ENCODE measurements at places on chromosomes 12 and 14. TPM values are rescaled to one million over a fixed set of nuclear protein-coding genes. Genes with fewer than 3 reads are reported as not detected.

GRCh38 chr14:23115039-23115731 lies 3.9 kb downstream of the CEBPE start:
- no peaks in the 10 kb centered on the region for H3K4me1 ChIP-seq
- H3K27ac ChIP-seq = no peak overlapping the region
- H3K4me3 ChIP-seq = no peak overlapping the region
- H3K36me3 ChIP-seq = no peaks in the 10 kb centered on the region
- DNase-seq = peak; percentile 58

The ZC3H14 gene
- 80.6 TPM for total RNA-seq

The DCD gene
- total RNA-seq = not detected

The SYNJ2BP gene
- 44.6 TPM for total RNA-seq

The RDH5 gene
- total RNA-seq = 37.5 TPM

The TPPP2 gene
- total RNA-seq = not detected

The HEBP1 gene
- 32.1 TPM for total RNA-seq

The INHBC gene
- not detected for total RNA-seq

The PLEKHG7 gene
- total RNA-seq = 0.41 TPM

DNA sequence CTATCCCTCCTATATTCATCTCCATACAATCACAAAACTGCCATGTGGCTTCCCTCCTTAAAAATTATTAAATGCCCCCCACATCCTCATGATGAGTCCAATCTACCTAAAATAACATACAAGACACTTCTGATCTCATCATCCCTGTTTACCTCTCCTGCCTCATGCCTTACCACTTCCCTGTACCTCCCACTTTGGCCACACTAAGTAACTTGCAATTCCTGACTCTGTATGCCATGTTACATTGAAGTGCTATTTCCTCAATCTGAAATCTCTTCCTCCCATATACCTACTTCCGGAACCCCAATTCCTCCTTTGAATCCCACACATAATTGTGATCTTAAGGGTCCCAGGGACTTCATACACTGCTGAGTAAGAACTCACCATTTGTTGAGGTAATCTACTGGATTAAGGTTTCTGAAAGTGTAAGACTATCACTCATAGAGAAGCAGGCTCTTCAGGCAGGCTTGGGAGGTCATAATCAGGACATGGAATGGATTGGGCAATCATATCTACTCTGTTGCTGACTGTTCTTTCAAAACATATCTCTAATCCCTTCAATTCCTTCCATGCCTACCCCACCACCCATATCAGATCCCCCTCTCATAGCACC lies 117.6 kb upstream of the PLEKHG7 start:
- no peak overlapping the region for H3K4me3 ChIP-seq
- DNase-seq = no peak
- no peaks in the 10 kb centered on the region for H3K27me3 ChIP-seq
- H3K27ac ChIP-seq = no peak overlapping the region
- no peaks in the 10 kb centered on the region for H3K4me1 ChIP-seq
- H3K36me3 ChIP-seq = no peaks in the 10 kb centered on the region

The SERPINA9 gene
- total RNA-seq = not detected

DNA sequence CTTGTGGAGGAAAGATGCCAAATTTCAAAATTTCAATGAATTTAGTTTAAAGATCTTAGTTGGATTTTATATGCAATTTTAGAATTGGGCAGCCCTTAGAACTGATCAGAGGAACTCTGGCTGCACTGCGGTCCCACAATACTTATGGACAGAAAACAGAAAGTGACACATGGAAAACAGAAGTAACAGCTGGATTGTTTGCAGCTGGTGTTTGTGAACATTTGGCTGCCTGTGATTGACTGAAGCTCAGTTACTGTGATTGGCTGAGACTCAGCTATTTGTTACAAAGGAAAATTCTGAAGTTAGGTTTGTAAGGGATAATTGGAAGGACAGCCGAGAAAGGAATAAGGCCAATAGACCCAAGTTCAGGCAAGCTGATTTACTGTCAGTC lies 10.0 kb upstream of the KRT86 start:
- H3K27me3 ChIP-seq = no peaks in the 10 kb centered on the region
- peak; percentile 3 for DNase-seq
- no peaks in the 10 kb centered on the region for H3K4me1 ChIP-seq
- H3K4me3 ChIP-seq = no peak overlapping the region
- H3K36me3 ChIP-seq = no peaks in the 10 kb centered on the region

GRCh38 chr14:74792249-74793039 lies 29.3 kb downstream of the YLPM1 start:
- no peak overlapping the region for H3K4me3 ChIP-seq
- peaks cover under 1% of the 10 kb centered on the region for H3K36me3 ChIP-seq
- H3K27me3 ChIP-seq = no peaks in the 10 kb centered on the region
- DNase-seq = no peak
- H3K4me1 ChIP-seq = peaks cover 20% of the 10 kb centered on the region
- no peak overlapping the region for H3K27ac ChIP-seq

DNA sequence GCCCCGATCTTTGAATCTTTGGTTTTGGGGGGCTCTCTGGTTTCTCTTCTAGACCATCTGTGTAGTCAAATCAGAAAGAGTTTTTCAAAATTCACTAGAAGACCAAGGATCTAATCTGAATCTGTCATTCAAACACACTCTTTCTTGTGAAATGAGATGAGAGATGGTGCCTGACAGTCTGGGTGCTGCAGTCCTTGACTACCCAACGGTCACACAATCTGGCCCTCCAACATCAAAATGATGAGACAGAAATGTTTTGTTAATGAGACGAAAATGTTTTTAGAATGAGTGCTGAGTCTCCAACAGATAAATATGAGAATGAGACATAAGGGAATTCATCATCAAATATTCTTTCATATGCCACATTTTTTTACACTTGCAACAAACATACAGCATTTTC lies 695.7 kb upstream of the USP15 start:
- DNase-seq = no peak
- H3K27me3 ChIP-seq = no peaks in the 10 kb centered on the region
- H3K36me3 ChIP-seq = no peaks in the 10 kb centered on the region

DNA sequence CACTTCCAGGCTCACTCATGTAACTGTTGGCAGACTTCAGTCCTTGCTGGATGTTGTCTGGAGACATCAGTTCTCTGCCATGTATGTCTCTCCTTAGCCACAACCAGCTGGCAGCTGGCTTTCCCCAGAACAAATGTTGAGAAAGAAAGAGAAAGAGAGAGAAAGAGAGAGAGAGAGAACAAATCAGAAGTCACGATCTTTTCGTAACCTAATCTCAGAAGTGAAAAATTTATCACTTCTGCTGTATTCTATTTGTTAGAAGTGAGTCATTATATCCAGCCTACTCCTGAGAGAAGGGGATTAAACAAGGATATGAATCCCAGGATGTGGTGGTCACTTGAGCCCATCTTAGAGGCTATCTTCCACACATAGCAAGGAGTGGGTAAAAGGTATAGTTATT lies 101.2 kb downstream of the BTG1 start:
- H3K27me3 ChIP-seq = no peaks in the 10 kb centered on the region
- no peak for DNase-seq
- no peak overlapping the region for H3K4me3 ChIP-seq
- H3K27ac ChIP-seq = no peak overlapping the region
- H3K4me1 ChIP-seq = no peaks in the 10 kb centered on the region
- no peaks in the 10 kb centered on the region for H3K36me3 ChIP-seq

The KDM5A gene
- 34.2 TPM for total RNA-seq

The FLVCR2 gene
- 3.0 TPM for total RNA-seq

DNA sequence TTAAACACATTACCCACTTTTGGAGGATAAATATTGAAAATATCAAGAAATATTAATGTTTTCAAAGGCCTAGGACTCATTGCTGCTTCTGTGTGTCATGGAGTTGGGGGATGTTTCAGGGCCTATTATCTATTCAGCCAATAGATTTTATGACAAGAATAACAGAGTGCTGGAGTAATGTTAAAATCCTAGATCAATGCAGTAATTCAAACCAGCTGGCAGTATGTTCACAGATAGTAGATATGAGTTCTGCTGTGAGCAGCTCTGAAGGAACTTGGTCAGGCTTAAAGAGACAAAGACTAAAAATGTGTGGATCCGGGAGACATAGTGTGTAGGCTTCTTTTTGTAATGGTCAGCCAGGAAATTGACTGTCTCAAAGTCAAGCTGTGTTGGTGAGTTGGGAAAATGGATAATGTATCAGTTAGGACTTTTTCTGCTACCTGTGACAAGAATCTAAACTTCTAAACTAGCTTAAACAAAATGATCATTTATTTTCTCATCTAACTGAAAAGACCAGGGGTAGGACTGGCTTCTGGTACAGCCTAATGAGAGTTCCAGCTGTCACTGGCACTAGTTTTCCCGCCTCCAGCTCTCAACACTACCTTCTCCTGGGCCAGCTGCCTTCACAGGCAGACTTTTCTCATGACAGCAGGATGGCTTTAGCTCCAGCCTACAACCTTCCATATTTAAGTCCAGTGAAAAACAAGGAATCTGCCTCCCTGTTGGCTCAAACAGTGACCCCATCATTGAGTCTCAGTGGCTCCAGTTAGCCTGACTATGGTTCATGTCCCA lies 16.3 kb upstream of the POLR3B start:
- no peaks in the 10 kb centered on the region for H3K36me3 ChIP-seq
- no peak for DNase-seq
- peaks cover 24% of the 10 kb centered on the region for H3K4me1 ChIP-seq

GRCh38 chr14:22268875-22269274 lies 320.1 kb downstream of the DAD1 start:
- DNase-seq = no peak
- no peaks in the 10 kb centered on the region for H3K4me1 ChIP-seq
- no peaks in the 10 kb centered on the region for H3K27me3 ChIP-seq
- no peaks in the 10 kb centered on the region for H3K36me3 ChIP-seq

The PTPRR gene
- 4.2 TPM for total RNA-seq
